Stimulated activated CD4-positive, alpha-beta T cell treated with anti-CD3 and anti-CD28 coated beads, Interleukin-12 subunit alpha, Interleukin-12 subunit beta, amount 100 ng/mL, for 4 hours (primary cell): ENCODE measurements at places on chromosomes 2 and 18.
A peak's percentile ranks its signal among the peaks of the same experiment; 100 is the strongest.

GRCh38 chr2:109001201-109001600 is 12.2 kb upstream of the EDAR start:
- no peak for DNase-seq

DNA sequence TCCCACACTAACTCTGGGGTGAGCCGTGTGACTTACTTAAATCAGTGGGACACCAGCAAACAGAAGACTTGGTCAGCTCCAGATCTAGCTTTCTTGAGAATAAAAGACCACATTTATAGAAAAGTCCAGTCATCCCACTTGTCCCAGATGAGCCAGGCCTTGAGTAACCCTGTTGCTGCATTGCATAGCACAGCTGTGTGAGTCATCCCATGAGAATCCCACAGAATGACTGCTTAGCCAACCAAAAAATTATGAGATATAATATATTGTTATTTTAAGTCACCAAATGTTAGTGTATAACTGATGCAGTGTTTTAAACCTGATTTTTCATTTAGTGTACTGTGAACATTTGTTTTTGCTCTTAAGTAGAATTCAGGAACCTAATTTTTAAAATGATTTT is 94.2 kb upstream of the FSHR start:
- DNase-seq: no peak

GRCh38 chr2:144489315-144489916 is 30.5 kb downstream of the ZEB2 start:
- no peak for DNase-seq

DNA sequence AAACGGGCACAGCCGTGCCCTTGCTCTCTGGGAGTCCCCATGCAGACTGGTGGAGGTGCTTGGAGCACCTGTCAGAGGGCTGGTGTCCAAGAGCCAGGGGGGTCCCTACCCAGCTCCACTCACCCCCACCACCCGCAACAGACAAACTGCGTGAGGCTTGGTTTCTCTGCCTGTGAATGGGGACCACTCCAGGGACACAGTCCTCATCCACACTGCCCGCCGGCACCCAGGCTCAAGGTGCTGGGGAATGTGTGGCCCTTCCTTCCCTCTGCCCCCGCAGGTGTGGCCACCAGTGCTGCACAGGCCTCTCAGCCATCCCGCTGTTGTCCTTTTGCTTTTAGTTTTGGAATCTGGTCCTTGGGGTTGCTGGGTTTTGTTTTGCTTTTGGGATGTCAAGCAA is 136.5 kb upstream of the ZNF236 start:
- DNase-seq: no peak

- no peak for DNase-seq
Measured at GRCh38 chr2:29166242-29167039, 51.2 kb downstream of the CLIP4 start.

DNA sequence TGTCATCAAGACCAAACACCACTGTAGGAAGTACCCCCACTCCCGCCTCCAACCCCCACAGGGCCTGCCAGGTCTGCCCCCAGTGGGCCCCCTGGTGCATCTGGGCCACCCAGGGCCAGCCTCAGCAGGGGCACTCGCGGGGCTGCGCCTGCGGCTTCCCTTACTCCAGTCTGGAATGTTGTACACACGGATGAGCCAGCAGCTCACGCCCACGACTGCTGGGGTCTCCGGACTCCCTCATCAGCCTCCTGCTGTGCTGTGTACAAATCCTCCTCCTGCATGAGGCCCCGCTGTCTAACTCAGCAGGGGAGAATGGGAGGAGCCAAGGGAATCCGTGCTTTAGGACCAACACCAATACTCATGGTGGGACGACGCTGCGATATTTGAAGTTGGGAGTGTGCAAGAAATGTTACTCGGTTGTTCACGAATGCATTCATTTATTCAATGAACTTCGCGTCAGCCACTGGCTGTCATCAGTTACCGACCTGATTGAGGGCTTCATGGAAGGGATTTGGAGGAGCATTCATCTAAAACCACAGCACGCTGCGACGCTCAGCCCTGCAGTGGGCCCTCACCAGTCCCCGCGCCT is 654 bp upstream of the ASB1 start:
- peak; percentile 15 for DNase-seq

DNA sequence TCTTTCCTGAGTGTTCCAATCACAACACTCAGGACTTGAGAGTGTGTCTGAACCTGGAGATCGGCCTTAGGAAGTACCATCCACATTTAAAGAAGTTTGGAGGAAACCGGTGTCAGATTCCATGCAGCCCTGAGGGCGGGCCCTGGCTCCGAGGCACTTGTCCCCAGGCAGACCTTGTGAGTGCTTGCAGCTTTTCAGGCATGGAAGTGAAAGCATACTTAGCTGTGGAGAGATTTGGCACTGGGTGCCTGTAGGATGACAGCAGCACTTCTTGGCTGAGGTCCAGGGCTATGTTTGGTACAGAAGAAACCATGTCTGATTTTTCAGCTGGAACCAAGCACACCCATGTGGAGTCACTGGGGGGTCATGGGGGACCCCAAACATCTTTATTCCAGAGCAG is 230.8 kb downstream of the SEPTIN10 start:
- DNase-seq: no peak

DNA sequence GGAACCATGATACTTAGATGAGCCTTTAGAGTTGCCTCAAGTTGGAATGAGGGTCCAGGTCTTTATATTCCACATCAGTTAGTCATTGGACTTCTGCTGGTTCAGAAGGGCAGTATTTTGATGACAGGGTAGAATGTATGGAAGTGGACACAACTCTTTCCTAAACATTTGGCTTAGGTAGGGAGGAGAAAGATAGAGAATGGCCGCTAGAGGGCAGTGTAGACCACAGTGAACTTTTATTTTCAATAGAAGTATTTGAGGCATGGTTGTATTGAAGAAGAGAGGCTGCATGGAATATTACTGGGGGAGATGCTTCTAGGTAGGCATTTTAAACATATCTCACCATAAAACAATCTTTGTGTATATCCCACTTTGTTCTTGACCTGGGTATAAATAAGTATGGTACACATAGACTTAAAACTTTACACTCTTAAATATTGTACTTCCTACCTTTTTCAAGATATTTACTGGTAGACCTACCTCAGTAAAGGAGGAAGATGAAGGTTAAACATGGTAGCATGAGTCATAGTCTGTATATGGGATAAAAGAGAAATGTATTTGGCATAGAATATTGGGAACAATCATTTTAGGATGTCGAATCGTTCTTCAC is 497.6 kb upstream of the FAM98A start:
- peak; percentile 15 for DNase-seq

GRCh38 chr2:199458806-199459285 is 1.1 kb upstream of the SATB2 start:
- DNase-seq: no peak

DNA sequence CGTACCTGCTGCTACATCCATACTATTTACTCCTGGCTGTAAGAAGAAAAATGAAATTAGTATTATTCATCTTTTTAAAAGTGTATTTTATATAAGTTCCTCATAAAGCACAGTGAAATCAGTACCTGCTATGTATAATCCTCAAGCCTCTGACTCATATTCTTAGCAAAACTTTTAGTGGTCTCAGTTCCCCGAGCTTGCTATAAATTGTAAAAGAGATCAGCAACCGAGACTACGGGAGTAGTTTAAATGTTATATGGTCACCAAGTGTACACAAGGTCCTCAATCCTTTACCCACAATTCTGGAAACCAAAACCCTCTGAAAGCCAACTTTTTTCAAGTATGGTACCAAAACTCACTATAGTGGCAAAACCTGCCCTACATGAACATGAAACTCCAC is 24.2 kb downstream of the PRPF40A start:
- DNase-seq: no peak

DNA sequence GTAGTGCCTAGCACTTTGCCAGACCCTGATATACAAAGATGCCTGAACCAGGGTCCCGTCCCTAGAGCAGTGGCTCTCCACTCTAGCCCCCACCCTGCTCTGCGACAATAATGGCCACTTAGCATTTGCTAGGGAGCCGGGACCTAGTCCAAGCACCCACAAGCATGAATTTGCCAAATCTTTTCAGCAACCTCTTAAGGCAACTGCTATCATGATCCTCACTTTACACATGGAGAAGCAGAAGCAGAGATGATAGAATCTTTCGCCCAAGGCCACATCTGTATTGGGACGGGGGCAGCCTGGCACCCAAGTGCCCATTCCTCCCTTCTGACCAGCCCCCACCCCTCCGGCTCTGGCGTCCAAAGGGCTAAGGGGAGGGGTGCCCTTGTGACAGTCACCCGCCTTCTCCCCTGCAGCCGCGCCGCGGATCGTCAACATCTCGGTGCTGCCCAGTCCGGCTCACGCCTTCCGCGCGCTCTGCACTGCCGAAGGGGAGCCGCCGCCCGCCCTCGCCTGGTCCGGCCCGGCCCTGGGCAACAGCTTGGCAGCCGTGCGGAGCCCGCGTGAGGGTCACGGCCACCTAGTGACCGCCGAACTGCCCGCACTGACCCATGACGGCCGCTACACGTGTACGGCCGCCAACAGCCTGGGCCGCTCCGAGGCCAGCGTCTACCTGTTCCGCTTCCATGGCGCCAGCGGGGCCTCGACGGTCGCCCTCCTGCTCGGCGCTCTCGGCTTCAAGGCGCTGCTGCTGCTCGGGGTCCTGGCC is 13.0 kb downstream of the SIGLEC15 start:
- no peak for DNase-seq

DNA sequence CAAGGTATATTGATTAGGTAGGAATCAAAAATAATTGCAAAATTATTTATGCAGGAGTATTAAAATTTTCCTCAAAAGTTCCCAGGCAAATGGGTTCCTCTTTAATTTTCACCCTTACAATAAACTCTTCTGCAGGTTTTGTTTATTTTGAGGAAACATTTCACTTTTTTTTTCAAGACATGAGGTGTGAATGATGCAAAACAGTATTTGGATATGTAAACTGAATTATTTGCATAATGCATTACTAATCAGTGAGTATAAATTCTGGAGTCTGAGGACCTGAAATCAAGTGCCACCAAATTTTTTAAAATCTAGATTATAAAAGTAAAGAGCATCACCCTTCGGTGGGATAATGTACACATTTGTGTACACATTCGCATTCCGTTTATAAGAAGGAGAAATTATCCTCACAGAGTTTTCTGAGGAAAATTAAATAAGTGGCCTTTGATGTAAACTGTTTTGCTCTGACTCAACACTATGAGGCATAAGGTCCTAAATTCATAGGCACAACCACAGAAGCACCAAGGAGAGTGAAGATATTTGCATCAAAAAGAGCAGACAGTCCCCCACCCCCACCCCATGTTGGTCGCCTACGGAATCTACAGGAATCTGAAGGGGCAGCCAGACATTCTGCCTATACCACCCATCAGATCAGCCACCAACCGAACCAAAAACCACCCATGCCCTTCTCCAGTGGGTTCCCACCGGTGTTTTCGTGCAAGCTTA is 33.1 kb downstream of the BCL11A start:
- no peak for DNase-seq
